ENCODE measurements at places on chromosomes 6 and 20. TPM values are rescaled to one million over a fixed set of nuclear protein-coding genes. Genes with fewer than 3 reads are reported as not detected.

- DNase-seq: no peak
- H3K27me3 ChIP-seq: no peaks in the 10 kb centered on the region
These were observed 497.1 kb upstream of the ARID1B start for GRCh38 chr6:156280065-156280464.

DNA sequence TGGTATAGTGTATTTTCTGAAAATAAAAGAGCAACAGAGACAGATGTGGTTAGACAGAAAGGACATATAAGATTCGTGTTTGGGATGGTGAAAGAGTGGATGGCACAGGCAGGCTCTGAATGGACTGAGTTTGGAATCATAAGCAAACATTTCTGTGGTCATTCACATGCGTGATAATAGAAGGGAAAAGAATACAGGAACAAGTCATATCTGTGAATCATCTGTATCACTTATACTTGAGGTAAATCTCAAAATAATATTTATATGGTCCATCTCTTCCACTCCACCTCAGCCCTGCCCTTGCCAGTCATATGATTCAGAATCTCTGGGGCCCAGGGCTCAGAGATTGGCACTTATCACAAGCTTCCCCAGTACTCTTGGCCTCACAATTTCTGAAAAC is 535.1 kb downstream of the BCKDHB start:
- no peak overlapping the region for H3K4me3 ChIP-seq
- DNase-seq: no peak
- no peaks in the 10 kb centered on the region for H3K4me1 ChIP-seq

DNA sequence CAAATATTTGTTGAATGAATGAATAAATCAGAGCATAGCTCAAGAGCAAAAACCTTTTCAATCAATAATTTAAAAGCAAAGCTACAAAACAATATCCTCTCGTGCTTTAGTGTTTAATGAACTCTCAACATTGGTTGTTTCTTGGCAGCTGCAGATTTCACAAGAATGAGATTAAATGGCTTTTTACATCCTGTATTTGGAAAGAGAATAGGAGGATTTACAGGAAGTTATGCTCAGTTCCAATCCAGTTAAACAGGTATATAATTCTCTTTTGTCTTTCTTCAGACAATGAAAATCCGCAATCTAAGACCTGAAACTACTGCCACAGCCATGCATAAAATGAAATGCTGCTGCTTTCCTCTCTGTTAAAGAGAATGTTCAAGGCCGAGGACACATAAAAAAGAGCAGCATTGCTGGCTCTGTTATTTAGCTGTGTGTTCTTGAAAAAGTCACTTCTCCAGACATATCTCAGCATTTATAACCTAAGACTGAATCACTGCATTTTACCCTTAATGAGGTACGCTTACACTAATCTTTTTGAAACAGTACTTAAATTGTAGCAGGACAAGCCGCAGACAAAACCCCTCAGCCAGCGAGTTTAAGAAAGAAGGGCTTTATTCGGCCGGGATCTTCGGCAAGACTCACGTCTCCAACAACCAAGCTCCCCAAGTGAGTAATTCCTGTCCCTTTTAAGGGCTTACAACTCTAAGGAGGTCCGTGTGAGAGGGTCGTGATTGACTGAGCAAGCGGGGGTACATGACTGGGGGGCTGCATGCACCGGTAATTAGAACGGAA is 3.6 kb downstream of the C6orf52 start:
- no peak for DNase-seq
- H3K27ac ChIP-seq: no peak overlapping the region
- H3K4me1 ChIP-seq: peaks cover 15% of the 10 kb centered on the region
- H3K36me3 ChIP-seq: no peaks in the 10 kb centered on the region

GRCh38 chr6:28597924-28598722 is 72.4 kb downstream of the GPX5 start:
- no peaks in the 10 kb centered on the region for H3K36me3 ChIP-seq
- H3K4me1 ChIP-seq: no peaks in the 10 kb centered on the region
- H3K4me3 ChIP-seq: no peak overlapping the region
- H3K27ac ChIP-seq: no peak overlapping the region

GRCh38 chr6:152146385-152146784 is 338.9 kb downstream of the ESR1 start:
- H3K36me3 ChIP-seq: peaks cover 36% of the 10 kb centered on the region
- no peak overlapping the region for H3K4me3 ChIP-seq
- H3K4me1 ChIP-seq: no peaks in the 10 kb centered on the region

The HLA-DPB1 gene
- total RNA-seq: 44.0 TPM

- H3K36me3 ChIP-seq: no peaks in the 10 kb centered on the region
- H3K27ac ChIP-seq: no peak overlapping the region
These were observed 25.6 kb upstream of the LSM14B start for GRCh38 chr20:62096421-62097380.

- no peak for DNase-seq
- H3K27ac ChIP-seq: no peak overlapping the region
- no peaks in the 10 kb centered on the region for H3K36me3 ChIP-seq
- no peaks in the 10 kb centered on the region for H3K4me1 ChIP-seq
These were observed 67.4 kb downstream of the CCDC170 start for GRCh38 chr6:151561238-151561637.

- no peaks in the 10 kb centered on the region for H3K27me3 ChIP-seq
- H3K4me1 ChIP-seq: peaks cover 24% of the 10 kb centered on the region
- peak overlapping the region; percentile 81 for H3K4me3 ChIP-seq
- H3K36me3 ChIP-seq: peaks cover 23% of the 10 kb centered on the region
These were observed 915 bp downstream of the PRRC2A start for GRCh38 chr6:31621320-31621939.

The FHL5 gene
- 10.5 TPM for total RNA-seq

GRCh38 chr6:37381579-37381978 is 27.8 kb downstream of the RNF8 start:
- H3K4me3 ChIP-seq: no peak overlapping the region
- no peaks in the 10 kb centered on the region for H3K27me3 ChIP-seq
- peaks cover 7% of the 10 kb centered on the region for H3K36me3 ChIP-seq

- no peaks in the 10 kb centered on the region for H3K4me1 ChIP-seq
- DNase-seq: peak; percentile 77
- peak overlapping the region; percentile 95 for H3K27ac ChIP-seq
These were observed 540 bp upstream of the RBM24 start for GRCh38 chr6:17280552-17281090.

All from sigmoid colon (tissue), 7 donors.